ENCODE measurements at places on chromosomes 6 and 20.

DNA sequence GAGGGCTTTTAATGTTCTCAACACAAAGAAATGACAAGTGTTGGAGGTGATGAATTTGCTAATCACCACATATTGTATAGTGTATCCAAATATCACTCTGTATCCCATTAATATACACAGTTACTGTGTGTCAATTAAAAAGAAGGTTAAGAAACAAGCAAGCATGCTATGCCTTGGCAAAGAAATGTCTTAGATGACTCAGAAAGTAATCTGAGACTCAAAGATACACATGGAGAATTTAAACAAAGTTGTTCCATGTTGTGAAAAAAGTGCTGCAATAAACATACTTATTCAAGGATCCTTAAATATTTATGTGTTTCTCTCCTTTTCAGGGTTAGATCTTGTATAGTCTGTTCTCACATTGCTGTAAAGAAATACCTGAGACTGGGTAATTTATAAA is 300.9 kb downstream of the DHX35 start:
- no peak for DNase-seq

DNA sequence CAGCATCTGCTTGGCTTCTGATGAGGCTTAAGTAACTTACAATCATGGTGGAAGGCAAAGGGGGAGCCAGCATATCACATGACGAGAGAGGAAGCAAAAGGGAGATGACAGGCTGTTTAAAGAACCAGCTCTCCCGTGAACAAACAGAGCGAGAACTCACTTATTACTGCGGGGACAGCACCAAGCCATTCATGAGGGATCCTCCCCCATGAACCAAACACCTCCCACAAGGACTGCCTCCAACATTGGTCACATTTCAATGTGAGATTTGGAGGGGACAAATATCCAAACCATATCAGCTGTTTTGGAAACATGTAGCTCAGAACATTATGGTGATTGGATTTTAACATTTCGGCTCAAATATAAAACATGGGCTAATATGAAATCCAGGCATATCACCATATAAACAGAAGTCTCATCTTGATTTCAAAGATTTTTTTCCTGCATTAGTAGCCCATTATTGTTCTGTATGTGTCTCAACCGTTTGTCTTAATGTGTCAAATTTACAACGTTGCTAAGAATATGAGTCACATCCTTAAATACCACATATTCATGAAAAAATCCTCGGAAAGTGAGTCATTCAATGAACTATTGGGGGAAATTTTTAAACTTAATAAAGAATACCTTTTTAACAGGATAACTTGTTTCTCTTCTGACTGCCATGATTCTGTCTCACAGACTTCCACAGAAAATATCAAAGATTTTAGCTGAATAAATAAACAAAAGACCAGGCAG is 894.3 kb downstream of the TFAP2A start:
- DNase-seq = no peak

GRCh38 chr20:47921408-47921807 is 136.1 kb upstream of the SULF2 start:
- no peak for DNase-seq

DNA sequence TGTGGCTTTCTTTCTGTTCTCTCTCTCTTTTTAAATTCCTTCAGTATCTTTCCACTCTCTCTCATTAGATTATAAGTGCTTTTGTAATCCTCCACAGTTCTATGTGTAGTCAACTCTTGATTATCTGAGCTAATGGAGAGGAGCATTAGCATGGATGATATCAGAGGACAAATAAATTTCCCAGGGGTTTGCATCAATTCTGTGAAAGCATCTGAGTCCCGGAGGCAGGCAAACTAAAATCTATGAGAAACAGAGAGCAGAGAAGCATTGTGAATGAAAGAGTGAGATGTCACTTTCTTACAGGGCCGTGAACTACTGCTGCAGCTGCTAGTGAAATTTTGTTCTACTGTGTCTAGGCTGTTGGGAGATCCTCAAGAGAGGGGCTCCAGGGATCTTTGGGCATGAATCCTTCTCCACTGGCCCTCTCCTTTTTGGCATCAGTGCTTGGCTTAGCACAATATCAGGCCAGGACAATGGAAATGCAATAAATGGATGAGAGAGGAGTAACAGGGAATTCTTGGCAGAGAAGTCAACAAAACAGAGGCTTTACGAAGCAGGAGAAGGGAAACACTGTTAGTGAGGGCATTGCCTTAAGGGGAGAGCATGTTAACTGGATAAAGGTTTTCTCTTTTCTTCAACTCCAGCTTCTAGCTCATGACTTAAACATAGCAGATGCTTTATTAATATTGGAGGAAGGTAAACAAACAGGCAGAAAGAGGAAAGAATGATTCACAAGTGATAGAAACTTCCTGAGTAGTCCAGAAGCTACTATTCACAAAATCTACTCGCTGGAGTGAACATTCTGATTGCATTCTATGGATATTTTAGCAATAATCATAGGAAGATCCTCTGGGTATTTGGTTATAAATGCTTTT is 847.0 kb upstream of the MAP3K7 start:
- DNase-seq = no peak

DNA sequence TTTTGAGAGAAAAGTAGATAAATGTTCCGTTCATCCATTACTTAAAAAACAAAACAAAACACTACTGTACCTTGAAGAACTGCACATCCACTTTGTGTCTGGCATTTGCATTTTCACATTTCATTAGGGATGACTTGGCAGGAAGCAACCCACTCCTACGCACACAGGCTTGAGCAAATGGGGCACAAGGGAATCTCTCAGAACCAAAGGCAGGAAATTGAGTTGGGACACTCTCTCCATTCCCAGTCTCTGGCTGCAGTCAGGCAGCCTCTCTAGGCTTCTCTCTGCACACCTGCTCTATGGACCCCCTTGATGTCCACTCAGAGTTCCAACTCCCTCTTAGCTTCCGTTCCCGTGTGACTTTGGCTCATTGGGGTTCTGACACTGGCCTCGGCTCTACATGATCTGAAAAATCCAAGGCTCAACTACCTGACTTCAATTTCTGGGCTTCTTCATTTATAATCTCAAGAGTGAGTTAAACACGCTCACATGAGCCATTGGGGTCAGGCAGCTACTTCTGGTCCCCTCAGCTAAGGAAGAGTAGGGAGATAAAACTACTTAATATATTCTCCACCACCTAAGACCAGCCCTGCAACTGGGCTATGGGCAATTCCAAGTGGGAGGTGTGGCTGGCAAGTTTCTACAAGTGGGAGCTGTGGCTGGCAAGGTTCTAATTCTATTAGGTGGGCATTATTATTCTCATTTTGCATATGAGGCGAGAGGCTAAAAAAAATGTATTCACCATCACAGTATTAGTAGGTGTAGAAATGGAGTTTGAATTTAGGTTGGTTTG is 251.9 kb downstream of the SOD2 start:
- DNase-seq = no peak

DNA sequence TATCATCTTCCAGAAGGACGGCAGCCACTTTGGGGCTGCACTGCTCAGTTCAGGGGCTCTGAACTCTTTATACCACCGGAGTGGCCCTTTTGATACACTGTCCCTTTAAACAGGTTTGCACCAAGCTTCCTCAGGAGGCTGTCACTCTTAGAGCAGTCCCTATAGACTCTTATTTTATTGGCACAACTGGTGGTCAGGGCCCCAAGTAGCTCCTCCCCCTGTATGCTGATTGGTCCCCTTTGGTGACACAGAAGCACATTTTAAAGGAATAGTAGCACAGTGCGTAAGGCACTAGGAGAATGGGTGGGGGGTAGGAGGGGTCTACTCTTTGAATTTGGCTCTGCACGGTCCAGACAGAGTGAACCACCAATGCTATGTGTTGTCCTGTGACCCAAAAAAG is 122.6 kb upstream of the MLN start:
- no peak for DNase-seq

All from stimulated activated CD8-positive, alpha-beta memory T cell treated with anti-CD3 and anti-CD28 coated beads, Interleukin-2, amount 100 ng/mL, for 1 hour (primary cell).